ENCODE measurements at places on chromosomes 11 and 22.

- DNase-seq: no peak
These were observed 6.5 kb upstream of the IL10RA start for GRCh38 chr11:117979481-117980211.

GRCh38 chr11:11383995-11384394 is 30.9 kb upstream of the CSNK2A3 start:
- no peak for DNase-seq

- peak; percentile 65 for DNase-seq
These were observed 6.7 kb upstream of the AP1B1 start for GRCh38 chr22:29394931-29395581.

- no peak for DNase-seq
These were observed 7.1 kb upstream of the VWA5A start for GRCh38 chr11:124108156-124108555.

- no peak for DNase-seq
These were observed 186.1 kb downstream of the DSCAML1 start for GRCh38 chr11:117610901-117611300.

DNA sequence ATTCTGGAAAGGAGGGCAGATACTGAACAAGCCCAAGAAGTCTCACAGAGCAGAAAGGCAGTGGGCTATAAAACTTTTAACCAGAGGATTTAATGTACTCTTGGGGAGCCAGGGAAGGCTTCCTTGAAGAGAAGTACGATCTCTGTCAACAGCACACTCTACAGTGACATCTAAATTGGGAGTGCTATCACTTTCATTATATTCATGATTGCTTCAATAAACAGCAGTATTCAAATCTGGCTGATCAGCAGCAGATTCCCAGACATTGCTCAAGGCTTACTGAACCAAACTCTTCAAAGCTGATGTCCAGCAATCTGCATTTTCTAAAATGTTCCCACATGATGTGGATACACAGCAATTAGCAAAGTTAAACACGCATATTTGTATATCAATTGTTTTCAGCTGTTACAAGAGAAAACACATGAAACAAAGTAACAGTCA is 44.2 kb downstream of the SYTL2 start:
- no peak for DNase-seq

GRCh38 chr22:39773503-39773902 is 120.1 kb downstream of the ENTHD1 start:
- no peak for DNase-seq

GRCh38 chr11:7642747-7643146 is 30.6 kb downstream of the CYB5R2 start:
- DNase-seq: no peak

DNA sequence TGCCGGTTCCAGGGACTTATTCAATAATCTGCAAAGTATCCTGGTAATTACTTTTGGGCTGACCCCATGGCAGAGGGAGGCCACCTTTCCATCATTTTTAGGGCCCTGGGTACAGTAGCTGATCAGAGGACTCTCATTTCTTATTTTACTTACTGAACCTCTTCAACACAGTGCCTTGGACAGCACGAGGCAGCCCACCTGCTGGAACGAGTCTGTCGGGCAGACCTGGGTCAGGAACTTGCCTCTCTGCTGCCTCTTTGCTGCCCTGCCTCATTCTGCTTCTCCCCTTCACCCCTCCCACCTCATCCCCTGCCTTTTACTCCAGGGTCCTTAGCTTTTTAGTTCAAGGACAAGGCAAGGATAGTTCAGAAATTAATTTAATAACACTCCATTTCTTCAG is 204.5 kb downstream of the CSNK2A3 start:
- no peak for DNase-seq

DNA sequence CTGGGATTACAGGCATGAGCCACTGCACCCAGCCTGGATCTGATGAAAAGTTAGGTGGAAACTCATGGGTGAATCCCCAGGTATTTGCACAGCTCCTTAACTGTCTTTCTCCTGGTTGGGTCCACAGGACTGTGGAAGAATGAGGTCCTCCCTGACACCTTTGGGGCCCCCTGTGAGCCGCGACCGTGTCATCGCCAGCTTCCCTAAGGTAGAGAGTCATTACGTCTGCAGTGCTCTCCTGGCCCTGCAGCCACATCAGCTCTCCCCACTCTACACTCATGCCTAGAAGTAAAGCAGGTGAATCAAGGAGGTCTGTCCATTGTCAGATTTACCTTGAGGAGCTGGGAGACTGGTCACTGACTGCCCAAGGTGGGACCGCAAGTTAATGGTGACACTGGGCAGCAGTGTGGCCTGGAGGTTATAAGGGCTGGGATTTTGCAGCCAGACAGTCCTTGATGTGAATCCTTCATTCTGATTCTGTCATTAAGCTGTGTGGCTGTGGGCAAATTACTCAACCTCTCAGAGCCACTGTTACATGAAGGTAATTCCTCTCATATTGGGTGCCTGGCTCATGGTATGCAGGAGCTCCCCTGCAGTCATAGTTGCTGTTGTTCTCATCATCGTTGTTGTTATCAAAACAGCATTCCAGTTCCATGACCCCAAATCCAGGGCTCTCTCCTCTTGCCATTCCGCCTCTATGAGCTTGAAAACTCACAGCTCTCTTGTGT is 1.4 kb downstream of the RAB36 start:
- DNase-seq: no peak

DNA sequence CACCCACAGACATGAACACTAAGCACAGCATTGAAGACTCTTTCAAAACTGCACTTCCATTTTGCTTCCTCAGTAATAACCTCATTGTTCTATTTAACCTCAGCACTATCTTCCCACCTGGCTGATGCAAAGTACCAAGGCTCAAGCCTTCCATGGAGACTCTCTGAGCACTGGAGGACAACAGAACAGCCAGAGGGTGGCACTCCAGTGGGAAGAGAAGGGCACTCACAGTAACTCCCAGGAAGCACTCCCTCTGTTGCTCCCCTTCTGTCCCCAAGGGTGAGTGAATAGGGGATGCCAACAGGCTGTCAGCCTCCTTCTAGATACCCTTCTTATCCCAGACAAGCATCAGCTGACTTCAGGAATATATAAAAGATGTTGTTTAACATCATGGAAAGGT is 3.5 kb downstream of the ME3 start:
- no peak for DNase-seq

DNA sequence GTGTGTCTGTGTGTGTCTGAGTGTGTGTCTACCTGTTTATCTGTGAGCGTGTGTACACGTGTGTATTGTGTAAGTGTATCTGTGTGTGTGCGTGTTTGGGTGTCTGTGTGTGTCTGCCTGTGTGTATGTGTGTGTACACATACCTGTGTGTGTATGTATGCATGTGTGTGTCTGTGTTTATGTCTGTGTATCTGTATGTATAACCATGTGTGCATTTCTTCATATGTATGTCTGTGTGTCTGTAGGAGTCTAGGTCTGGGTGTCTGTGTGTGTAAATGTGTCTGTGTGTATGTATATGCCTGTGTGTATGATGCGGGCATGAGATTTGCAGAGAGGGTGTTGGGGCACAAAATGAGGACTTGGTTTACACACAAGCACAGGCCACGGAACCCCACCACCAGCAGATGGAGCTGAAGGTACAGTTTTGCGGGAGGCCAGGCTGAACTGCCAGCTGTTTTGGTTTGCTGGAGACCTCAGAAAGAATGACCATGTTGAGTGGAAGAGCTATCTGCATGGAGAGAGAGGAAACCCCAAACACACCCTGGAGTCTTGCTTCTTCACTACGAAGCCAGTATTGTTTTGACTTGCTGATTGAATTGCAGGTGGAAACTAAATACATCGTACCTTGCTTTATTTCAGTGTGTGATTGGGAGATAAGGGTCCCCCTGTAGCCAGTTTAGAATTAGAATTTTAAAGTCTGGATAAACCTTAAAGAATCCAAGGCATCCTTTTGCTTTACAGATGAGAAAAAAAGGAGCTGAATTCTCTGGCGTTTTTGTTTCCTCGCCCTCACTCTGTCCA is 497.2 kb downstream of the NTM start:
- DNase-seq: no peak

DNA sequence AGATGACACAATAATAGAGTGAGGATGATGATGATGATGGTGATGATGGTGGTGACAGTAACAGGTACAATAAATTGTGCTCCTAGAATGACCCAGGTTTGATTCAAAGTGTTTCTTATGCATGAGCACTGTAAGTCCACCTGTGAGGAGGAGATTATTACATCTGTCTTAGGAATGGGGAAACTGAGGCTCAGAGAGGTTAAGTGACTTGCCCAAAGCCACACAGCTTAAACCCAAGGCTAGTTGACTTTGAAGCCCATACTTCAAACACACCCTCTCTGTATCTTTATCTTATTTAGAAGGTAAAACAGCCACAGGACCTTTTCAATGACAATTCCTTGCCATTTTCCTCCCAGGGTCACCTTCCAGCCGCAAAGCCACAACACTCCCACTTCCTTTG is 88.9 kb downstream of the MIAT start:
- no peak for DNase-seq

DNA sequence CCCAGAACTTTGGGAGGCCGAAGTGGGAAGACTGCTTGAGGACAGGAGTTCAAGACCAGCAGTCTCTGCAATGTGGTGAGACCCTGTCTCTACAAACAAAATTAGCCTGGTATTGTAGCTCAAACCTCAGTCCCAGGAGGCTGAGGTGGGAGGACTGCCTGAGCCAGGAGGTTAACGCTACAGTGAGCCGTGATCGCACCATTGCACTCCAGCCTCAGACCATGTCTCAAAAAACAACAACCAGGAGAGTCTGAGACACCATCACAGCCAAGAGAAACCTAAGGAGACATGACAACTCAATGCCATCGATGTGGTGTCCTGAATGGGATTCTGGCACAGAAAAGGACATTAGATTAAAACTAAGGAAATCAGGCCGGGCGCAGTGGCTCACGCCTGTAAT is 28.3 kb upstream of the KDM2A start:
- no peak for DNase-seq

GRCh38 chr11:33375688-33376311 is 118.6 kb downstream of the HIPK3 start:
- DNase-seq: no peak

GRCh38 chr22:24445481-24446259 is 18.3 kb downstream of the ADORA2A start:
- DNase-seq: no peak

- DNase-seq: peak; percentile 84
These were observed 6.5 kb upstream of the APOBEC3H start for GRCh38 chr22:39090426-39091064.

DNA sequence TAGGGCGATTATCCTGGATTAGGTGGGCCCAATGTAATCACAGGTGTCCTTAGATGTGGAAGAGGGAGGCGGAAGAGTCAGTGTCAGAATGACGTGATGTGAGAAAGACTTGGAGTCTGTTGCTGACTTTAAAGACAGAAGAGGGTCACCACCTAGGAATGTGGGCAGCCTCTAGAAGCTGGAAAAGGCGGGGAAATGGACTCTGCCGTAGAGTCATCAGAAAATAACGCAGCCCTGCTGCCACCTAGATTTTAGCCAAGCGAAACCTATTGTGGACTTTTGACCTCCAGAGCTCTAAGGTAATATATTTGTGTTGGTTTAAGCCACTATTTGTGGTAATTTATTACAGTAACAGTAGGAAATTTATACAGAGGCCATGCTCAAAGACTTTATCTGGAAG is 4.8 kb downstream of the DDX10 start:
- no peak for DNase-seq

- DNase-seq: no peak
These were observed 829.0 kb upstream of the API5 start for GRCh38 chr11:42482822-42483221.

GRCh38 chr22:48092866-48093265 is 1330.4 kb downstream of the TBC1D22A start:
- no peak for DNase-seq

DNA sequence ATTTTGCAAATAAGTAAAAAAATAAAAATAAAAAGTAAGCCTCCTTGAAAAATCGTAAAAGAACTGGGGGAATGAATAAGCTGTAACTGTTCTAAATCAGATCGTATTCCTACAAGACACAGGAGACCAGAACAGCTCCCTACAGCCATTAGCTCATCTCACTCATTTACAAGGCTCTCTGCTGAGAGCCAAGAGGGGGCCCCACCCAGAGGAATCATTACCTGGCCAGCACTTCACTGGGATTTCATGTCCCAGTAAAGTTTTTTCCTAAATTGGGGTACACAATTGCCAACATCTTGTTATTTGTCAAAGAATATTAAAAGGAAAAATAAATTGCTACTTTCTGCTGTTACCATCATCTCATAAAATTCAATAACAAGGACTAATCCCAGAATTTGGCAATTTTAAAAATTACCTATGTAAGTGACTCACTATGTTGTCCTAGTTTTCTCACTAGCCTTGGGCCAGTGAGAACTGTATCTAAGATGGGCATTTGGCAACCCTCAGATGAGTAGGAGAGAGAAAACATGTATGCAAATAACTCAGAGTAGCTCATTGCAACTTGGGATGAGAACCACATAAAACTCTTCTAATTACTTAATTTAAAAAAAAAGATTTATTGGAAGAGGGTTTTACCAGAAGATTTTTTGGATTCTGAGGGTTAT is 18.4 kb upstream of the SMTN start:
- DNase-seq: no peak

GRCh38 chr22:37421468-37421877 is 5.8 kb downstream of the ELFN2 start:
- no peak for DNase-seq

DNA sequence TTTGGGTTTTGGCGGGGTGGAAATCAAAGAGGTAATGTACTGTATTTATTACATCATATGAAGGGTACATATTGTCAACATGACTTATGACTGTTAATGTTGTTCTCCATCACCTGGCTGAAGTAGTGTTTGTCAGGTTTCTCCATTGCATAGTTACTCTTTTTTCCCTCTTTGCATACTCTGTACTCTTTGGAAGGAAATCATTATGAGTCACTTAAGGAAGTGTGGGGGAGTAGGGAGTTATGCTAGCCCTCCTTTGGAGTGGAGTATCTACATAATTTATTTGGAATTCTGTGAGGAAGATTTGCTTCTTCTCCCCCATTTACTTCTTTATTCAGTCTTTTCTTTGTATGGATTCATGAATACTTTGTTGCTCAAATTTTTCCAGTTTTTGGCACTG is 3.6 kb upstream of the PGR start:
- DNase-seq: no peak

GRCh38 chr11:129317571-129317970 is 58.1 kb upstream of the BARX2 start:
- no peak for DNase-seq

DNA sequence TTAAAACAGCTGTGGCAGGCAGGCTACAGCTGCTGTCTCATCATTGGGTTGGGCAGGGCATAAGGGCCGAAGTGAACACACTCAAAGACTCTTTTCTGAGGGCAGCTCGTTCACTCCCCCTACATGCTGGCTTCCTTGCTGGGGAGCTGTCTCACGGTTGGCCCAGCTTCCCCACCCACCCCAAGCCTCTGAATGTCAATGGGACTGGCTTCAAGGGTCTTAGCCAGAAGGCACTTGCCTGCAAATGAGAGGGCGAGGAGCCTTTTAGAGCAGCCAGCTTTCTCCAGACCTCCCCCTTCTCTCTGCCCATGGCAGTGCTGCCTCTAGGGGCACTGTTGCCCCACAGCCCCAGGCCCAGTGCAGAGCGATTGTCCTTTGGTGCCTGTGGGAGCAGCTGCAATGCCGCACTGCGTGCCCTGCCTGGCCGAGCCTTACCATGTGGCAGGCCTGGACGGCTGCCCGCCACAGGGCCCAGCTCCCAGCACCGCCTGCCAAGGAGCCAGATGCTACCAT is 94.7 kb upstream of the RASSF10 start:
- no peak for DNase-seq

GRCh38 chr11:18536209-18536608 is 9.5 kb upstream of the TSG101 start:
- DNase-seq: no peak

- no peak for DNase-seq
These were observed 90.9 kb downstream of the LDLRAD3 start for GRCh38 chr11:36034551-36035331.

- DNase-seq: no peak
These were observed 7.6 kb downstream of the OR56A1 start for GRCh38 chr11:6022956-6023355.

All from naive thymus-derived CD4-positive, alpha-beta T cell (primary cell).